Posterior vena cava (tissue), 2 donors: ENCODE measurements at places on chromosomes 7 and 10. TPM values are rescaled to one million over a fixed set of nuclear protein-coding genes. Genes with fewer than 3 reads are reported as not detected.

Gene MKX
- 27.0 TPM for total RNA-seq

Gene NODAL
- not detected for total RNA-seq

Gene ALOX5
- 46.5 TPM for total RNA-seq

Gene RELN
- 6.2 TPM for total RNA-seq

Gene TMEM26
- total RNA-seq: 1.1 TPM

Gene TFPI2
- total RNA-seq: 2.3 TPM

Gene MEIG1
- total RNA-seq: not detected

Gene PLAC9
- 62.4 TPM for total RNA-seq

Gene NEUROG3
- not detected for total RNA-seq

Gene CALCR
- not detected for total RNA-seq

Gene ZNF736
- total RNA-seq: 14.2 TPM

Gene HPSE2
- not detected for total RNA-seq

Gene KRIT1
- 37.9 TPM for total RNA-seq

Gene TUBB8
- not detected for total RNA-seq

Gene WDFY4
- total RNA-seq: 6.8 TPM

Gene GRID1
- 4.4 TPM for total RNA-seq

Gene TMEM236
- total RNA-seq: 2.2 TPM

Gene PLEKHA1
- 42.3 TPM for total RNA-seq

Gene PYROXD2
- 7.0 TPM for total RNA-seq

Gene FOXP2
- 10.0 TPM for total RNA-seq

Gene AUTS2
- 52.9 TPM for total RNA-seq

Gene GFRA1
- total RNA-seq: 16.4 TPM

Gene MMRN2
- total RNA-seq: 46.6 TPM

Gene CD36
- total RNA-seq: 152 TPM

Gene NPSR1
- total RNA-seq: not detected

Gene RASA4B
- 17.6 TPM for total RNA-seq

Gene ZNF727
- 6.4 TPM for total RNA-seq

Gene TUBAL3
- not detected for total RNA-seq

Gene STEAP4
- total RNA-seq: 202 TPM

Gene OR6B1
- not detected for total RNA-seq

Gene MYO3A
- total RNA-seq: 0.29 TPM

Gene PPP1R17
- not detected for total RNA-seq

Gene CLRN3
- total RNA-seq: not detected

Gene AOC1
- 0.46 TPM for total RNA-seq

Gene RADIL
- total RNA-seq: 5.0 TPM

Gene NUP42
- total RNA-seq: 20.7 TPM

Gene SLC13A1
- not detected for total RNA-seq

Gene BZW2
- 31.3 TPM for total RNA-seq
